D721Med (cell line): ENCODE measurements at places on chromosomes 13 and 19.

DNA sequence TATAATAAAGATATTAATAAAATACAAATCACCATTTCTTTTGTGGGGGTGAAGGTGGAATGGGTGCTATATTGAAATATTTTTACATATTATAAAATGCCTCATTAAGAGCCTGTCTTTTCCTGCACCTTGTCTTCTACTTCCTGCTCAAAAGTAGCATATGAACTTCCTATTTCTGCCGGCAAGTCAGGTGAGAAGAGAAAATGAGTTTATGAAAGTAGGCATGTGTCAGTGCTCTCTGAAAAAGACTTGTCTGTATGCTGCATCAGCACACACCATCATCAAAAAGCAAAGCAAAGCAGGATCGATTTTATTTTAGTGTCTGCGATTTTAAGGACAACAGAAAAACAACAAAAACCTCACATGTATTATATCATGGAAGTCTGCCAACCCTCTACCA is 114.2 kb downstream of the RAP2A start:
- no peak for DNase-seq

DNA sequence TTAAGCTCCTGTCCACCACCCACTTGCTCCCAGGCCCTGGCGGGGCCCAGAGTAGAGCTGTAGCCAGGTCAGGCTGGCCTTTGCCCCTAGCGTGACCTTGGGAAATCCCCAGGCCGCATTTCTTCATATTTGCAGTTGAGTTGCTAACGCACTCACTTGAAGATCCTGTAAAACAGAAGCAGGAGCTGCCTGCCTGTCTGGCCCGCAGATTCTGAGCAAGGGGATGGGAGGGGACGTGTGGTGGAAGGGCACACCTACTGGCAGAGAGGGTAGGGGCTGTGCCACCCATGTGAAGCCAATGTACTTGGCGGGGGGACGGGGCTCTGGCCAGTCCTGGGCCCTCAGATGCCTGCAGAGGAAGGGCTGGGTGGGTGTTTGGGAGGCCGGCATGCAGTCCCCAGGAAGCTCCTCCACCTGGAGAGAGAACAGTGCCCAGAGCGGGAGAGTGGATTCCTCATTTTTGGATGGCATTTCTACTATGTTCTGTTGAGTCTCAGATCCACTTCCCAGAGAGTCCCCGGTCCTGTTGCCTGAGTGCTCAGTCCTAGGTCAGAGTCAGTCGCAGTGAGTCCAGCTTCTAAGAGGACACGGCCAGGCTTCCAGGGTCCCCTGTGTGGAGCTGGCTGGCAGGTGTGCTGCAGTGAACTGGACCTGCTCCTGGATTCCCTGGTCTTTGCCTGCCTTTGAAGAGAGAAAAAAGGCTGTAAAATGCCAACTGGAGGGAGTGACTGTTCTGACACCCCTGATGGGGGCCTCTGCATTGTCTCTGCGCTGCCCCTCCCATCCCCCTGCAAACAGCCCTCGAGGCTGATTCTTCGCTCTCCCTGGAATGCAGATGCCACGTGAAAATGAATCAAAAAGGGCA is 62.9 kb downstream of the GGACT start:
- no peak for DNase-seq

- no peak for DNase-seq
These were observed 345.3 kb downstream of the ENOX1 start for GRCh38 chr13:43441464-43441863.

GRCh38 chr19:12939975-12940423 is 1.6 kb downstream of the CALR start:
- DNase-seq, result no peak

GRCh38 chr13:52968074-52968700 is 60.4 kb upstream of the OLFM4 start:
- DNase-seq, result peak; percentile 55
